ENCODE measurements at places on chromosomes 3 and 15.
A peak's percentile ranks its signal among the peaks of the same experiment; 100 is the strongest.

GRCh38 chr3:48410205-48411040, 19.5 kb downstream of the PLXNB1 start:
- no peak for DNase-seq

DNA sequence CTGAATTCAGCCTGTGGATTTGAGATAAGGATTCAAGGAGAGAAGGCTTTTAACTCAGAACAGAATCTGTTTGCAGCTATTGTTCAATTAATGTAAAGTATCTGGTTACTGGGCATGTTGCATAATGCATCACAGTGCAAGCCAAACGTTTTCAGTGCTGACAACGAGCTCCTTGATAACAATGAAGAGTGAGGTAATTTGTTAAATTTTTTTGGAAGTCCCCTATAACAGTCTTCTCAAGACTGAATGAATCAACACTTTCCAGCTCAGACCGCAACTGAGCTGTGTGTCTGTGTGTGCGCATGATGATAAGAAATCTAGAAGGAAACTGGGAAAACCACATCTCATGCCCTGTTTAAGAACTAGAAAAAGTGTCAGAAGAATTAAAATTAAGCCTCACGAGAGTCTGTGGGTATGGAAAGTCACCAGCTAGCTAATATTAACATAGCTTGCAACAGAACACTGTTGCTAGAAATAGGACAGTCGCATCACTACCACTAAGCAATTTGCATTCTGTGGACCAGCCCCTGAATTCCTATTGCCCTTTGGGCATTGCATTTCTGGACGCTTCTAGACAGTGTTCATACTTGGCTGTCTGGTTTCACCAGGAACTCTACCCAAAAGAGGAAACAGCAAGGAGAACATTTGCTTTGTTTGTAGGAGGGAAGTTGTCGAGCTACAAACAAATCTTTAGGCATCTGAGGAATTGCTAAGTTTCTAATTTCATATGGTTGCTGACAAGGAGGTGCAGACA, 43.7 kb upstream of the ATP2C1 start:
- DNase-seq, result peak; percentile 18

- no peak for DNase-seq
These were observed 194.5 kb upstream of the HES1 start for GRCh38 chr3:193941486-193941885.

- no peak for DNase-seq
These were observed 6.9 kb upstream of the KLHL40 start for GRCh38 chr3:42678447-42678846.

DNA sequence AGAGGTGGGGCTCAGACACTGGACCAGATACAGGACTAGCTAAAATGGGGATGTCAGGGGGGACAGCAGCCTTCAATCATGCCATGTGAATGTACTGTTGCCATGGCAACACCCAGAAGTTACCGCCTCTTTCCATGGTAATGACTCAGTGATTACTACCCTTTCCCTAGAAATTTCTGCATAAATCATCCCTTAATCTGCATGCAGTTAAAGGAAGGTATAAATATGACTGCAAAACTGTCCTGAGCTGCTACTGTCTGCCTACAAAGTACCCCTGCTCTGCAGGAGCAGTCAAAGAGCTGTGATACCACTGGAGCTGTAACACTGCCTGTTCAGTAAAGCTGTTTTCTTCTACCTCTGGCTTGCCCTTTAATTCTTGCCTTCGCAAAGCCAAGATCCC, 168.2 kb downstream of the PEAK1 start:
- DNase-seq, result peak; percentile 5

GRCh38 chr3:12785096-12785495, 11.4 kb upstream of the CAND2 start:
- no peak for DNase-seq

- no peak for DNase-seq
These were observed 82.0 kb upstream of the ATP11B start for GRCh38 chr3:182711261-182711683.

- DNase-seq, result no peak
These were observed 21.1 kb downstream of the MAPK6 start for GRCh38 chr15:52039925-52040781.

Data from stimulated activated CD4-positive, alpha-beta T cell treated with anti-CD3 and anti-CD28 coated beads, Interleukin-1b, Interleukin-23, amount 100 ng/mL, for 24 hours (primary cell).